ENCODE measurements at places on chromosomes 1 and 21. TPM values are rescaled to one million over a fixed set of nuclear protein-coding genes. Genes with fewer than 3 reads are reported as not detected.

Gene FCGR1A
- not detected for total RNA-seq

Gene RPTN
- not detected for total RNA-seq

Gene RIIAD1
- total RNA-seq: not detected

Gene SLC6A9
- total RNA-seq: 3.2 TPM

Gene CLCA1
- not detected for total RNA-seq

Gene HAPLN2
- total RNA-seq: not detected

Gene FMO5
- total RNA-seq: 0.09 TPM

Gene PTGFRN
- total RNA-seq: 19.1 TPM

Gene GBP6
- not detected for total RNA-seq

Gene HSPB7
- not detected for total RNA-seq

Gene C1orf87
- not detected for total RNA-seq

Gene TRIM58
- total RNA-seq: 0.48 TPM

Gene FAM151A
- not detected for total RNA-seq

Gene PCAT6
- 1.6 TPM for total RNA-seq

Gene HAO2
- not detected for total RNA-seq

Gene RNF11
- 65.6 TPM for total RNA-seq

Gene CYP4A22
- total RNA-seq: not detected
